Dermis blood vessel endothelial cell (primary cell): ENCODE measurements at places on chromosomes 1 and 21. TPM values are rescaled to one million over a fixed set of nuclear protein-coding genes. Genes with fewer than 3 reads are reported as not detected.

The SPRR2E gene
- total RNA-seq: not detected in 2 replicates

The LRRC38 gene
- total RNA-seq: 0.09 and 0.17 TPM in 2 replicates

The OR13G1 gene
- total RNA-seq: not detected in 2 replicates

The TEX35 gene
- total RNA-seq: not detected in 2 replicates

The AJAP1 gene
- total RNA-seq: 0.05 and 0.17 TPM in 2 replicates

The FAM151A gene
- total RNA-seq: not detected in 2 replicates

The TMEM63A gene
- total RNA-seq: 12.4 and 15.0 TPM in 2 replicates

The C1orf210 gene
- not detected in 2 replicates for total RNA-seq

The CLCA1 gene
- not detected in 2 replicates for total RNA-seq

The STIL gene
- total RNA-seq: 6.1 and 18.1 TPM in 2 replicates

The LCE1F gene
- not detected in 2 replicates for total RNA-seq

The GPR25 gene
- not detected in 2 replicates for total RNA-seq

The QSOX1 gene
- total RNA-seq: 100 and 121 TPM in 2 replicates

The LRRC47 gene
- 42.2 and 50.9 TPM in 2 replicates for total RNA-seq

The LRRC42 gene
- 23.6 and 28.2 TPM in 2 replicates for total RNA-seq

The CACNA1E gene
- not detected in 2 replicates for total RNA-seq

The RNU1-4 gene
- under 0.01 TPM in 2 replicates for total RNA-seq

The GBP5 gene
- total RNA-seq: 0.09 and 0.17 TPM in 2 replicates

The FOXO6 gene
- 0.05 TPM in 1 of 2 replicates, not detected in the other for total RNA-seq

The DBT gene
- total RNA-seq: 5.4 and 9.9 TPM in 2 replicates

The CCDC30 gene
- 0.28 and 0.68 TPM in 2 replicates for total RNA-seq

The PTPN7 gene
- total RNA-seq: 0.09 and 0.68 TPM in 2 replicates

The CFAP298 gene
- 33.9 and 40.7 TPM in 2 replicates for total RNA-seq

The PGLYRP3 gene
- not detected in 2 replicates for total RNA-seq

The C1orf94 gene
- total RNA-seq: not detected in 2 replicates

The GSTM1 gene
- total RNA-seq: 8.5 TPM in 1 of 2 replicates, not detected in the other

The AGBL4 gene
- not detected in 2 replicates for total RNA-seq

The LDLRAD1 gene
- not detected in 2 replicates for total RNA-seq

The IFI44 gene
- 9.5 and 17.3 TPM in 2 replicates for total RNA-seq

The IL12RB2 gene
- not detected in 2 replicates for total RNA-seq

The IQCC gene
- total RNA-seq: 1.0 and 1.2 TPM in 2 replicates

The TSHB gene
- total RNA-seq: not detected in 2 replicates

The ATP1A4 gene
- total RNA-seq: not detected in 2 replicates

The FAM78B gene
- total RNA-seq: 0.34 and 1.2 TPM in 2 replicates

The PDZK1 gene
- 0.33 and 0.34 TPM in 2 replicates for total RNA-seq

The ZNF695 gene
- total RNA-seq: 2.7 and 2.9 TPM in 2 replicates

The NHLH1 gene
- under 0.01 and 0.05 TPM in 2 replicates for total RNA-seq

The RGSL1 gene
- total RNA-seq: not detected in 2 replicates

The MRPL24 gene
- 31.0 and 34.7 TPM in 2 replicates for total RNA-seq

The PLPPR4 gene
- 0.05 and 0.34 TPM in 2 replicates for total RNA-seq

The SRM gene
- 10.6 and 41.3 TPM in 2 replicates for total RNA-seq

The PCBP3 gene
- 0.14 TPM in 1 of 2 replicates, not detected in the other for total RNA-seq

The GNG4 gene
- total RNA-seq: 0.17 and 1.2 TPM in 2 replicates

The TEDDM1 gene
- total RNA-seq: not detected in 2 replicates

The C21orf58 gene
- 3.1 and 6.7 TPM in 2 replicates for total RNA-seq

The LMX1A gene
- not detected in 2 replicates for total RNA-seq

The PSMA5 gene
- total RNA-seq: 45.3 and 55.1 TPM in 2 replicates

The TMEM200B gene
- total RNA-seq: 0.28 and 0.34 TPM in 2 replicates

The ESPN gene
- total RNA-seq: 0.60 and 0.68 TPM in 2 replicates

The NUDT4B gene
- total RNA-seq: 26.9 and 28.2 TPM in 2 replicates
